Transverse colon (tissue), 4 donors: ENCODE measurements at places on chromosomes 13 and 19. TPM values are rescaled to one million over a fixed set of nuclear protein-coding genes. Genes with fewer than 3 reads are reported as not detected.
A peak's percentile ranks its signal among the peaks of the same experiment; 100 is the strongest.

GRCh38 chr13:38535261-38535660 lies 151.6 kb upstream of the FREM2 start:
- no peak for DNase-seq

DNA sequence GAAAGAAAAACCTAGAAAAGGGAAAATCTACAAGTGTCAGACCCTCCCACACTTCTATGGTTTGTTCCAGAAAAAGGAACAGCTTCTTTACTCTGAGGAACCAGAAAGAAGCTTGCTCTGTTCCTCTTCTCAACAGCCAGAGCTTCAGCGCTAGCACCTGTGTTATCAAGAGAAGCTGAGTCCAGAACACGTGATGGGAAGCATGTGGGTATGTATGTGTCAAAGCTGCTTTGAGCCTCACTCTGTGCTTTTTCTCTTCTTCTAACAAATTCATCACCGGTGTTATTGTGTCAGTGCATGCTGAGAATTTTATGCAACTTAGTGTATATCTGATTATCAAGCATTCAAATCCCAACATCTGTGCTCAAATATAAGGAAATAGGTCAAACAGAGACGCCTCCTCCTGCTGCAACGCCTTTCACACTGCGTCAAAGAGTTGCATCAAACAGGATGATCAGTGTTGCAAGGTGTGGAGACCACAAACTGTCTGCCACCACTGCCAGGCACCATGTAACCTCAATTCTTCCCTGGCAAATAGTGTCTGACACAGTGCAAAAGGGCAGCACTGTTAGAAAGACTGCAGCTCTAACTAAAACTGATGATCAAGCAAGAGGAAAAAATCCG lies 83.9 kb downstream of the LRRC63 start:
- peak; percentile 34 for DNase-seq

The CAPN12 gene
- 14.4 TPM for total RNA-seq

GRCh38 chr19:16586991-16587832 lies 15.0 kb upstream of the SLC35E1 start:
- DNase-seq, result peak; percentile 66

DNA sequence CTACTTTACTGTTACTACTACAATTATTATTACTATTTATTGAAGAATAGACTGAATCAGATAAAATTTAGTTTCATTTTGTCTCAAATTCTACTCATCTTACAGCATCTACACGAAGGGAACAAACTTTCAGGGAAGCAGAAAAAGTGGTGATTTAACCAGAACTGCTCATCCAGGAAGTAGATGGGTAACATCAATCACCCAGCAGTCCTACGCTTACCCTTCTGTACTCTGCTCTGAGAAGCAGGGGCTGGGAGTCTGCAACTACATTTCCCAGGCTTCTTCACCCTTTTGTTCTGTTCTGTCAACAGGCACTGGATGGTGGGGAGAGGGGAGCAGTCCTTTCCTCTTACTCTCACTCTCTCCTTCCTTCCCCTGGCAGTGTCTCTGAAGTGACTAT lies 31.4 kb upstream of the GGACT start:
- no peak for DNase-seq

DNA sequence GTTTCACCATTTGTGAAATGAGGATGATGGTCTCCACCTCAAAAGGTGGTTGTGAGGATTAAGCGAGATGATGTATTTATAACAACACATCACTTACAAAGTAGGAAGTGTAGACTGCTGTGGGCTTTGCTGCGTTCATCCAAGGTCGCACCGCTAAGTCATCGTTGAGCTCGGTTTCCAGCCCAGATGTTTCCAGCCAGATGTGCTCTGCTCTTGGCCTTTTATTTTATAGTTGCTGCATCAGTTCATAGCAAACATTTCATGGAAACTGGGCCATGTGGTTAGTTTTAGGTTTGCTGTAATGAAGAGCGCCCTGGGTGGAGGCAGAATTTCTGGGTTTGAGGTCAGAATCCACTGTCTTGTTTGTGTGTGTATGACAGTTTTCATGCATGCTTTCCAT lies 76.5 kb upstream of the RNF113B start:
- DNase-seq, result no peak

GRCh38 chr13:44605275-44605674 lies 29.1 kb upstream of the TSC22D1 start:
- DNase-seq, result no peak

GRCh38 chr19:35027851-35028599 lies 2.2 kb upstream of the SCN1B start:
- DNase-seq, result no peak

The SBK3 gene
- not detected for total RNA-seq

The PALM3 gene
- total RNA-seq, result 0.32 TPM

The ZBTB32 gene
- total RNA-seq, result not detected

DNA sequence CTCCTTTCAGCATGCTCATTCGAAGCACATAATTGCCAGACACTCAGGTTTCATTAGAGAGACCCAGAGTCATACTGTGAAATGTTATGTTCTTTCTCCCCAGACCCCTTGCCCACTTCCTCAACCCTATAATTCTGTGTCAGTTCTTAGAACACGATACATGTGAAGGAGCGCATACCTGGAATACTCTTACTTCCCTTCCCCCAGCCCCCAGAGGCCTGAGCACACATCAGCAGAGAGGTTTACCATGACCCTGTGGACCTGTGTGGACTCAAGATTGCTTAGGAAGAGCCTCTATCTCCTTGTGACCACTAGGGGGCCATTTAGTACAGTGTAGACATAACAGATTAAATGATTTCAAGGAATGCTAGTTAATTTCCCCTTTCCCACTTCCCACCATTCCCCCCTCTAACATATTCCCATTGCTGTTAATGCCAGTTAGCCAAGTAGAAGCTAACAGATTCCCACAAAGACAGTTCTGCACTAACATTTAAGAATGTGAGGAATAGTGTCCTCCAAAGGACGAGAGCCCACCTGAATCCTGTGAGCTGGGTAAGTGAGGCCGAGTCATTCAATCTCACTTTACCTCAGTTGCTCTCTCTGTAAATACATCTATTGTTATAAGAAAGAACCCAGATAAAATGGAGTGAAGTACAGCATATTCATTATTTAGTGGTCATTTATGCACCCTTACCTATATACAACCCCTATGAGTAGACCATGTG lies 154.2 kb upstream of the MAB21L1 start:
- no peak for DNase-seq

DNA sequence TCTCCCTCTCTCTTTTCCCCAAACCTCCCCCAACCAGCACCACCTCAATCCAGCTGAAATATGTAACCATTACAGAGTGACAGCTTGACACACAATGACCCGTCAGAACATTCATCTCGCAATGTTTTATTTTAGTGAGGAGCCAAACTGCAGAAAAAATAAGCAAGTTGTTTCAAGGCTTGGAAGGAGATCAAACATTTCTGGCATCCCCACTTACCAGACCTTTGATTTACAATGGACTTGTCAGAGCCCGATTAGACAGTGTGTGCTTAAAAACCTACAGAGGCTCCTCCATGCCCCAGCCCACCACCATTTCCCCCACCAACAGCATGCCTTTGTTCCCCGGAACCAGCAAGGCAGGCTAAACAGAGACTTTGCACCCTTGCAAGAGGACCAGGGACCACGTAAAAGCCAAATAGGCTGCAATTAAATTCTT lies 382.8 kb upstream of the ZNF507 start:
- no peak for DNase-seq

The ZNF575 gene
- 1.9 TPM for total RNA-seq

The PRR36 gene
- 0.16 TPM for total RNA-seq

- no peak for DNase-seq
Observed at GRCh38 chr19:49456326-49456725, 3.3 kb downstream of the ALDH16A1 start.

DNA sequence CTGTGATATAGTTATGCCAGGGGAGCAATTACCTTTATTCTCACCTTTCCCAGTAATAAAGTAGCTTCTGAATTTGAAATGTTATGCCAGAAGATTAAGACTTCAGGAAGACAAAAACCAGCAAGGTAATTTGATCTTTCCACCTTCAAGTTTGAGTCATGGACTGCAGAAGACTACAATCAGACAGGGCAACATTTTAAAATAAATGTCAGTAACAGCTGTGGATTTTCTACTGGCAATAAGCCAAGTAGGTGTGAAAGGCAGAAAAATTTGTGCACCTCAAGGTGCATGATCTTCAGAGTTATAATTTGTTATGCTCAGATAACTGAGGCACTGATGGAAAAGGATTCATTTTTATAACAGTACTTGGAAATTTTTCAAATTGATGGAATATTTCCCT lies 54.9 kb downstream of the SLITRK1 start:
- DNase-seq, result no peak

GRCh38 chr13:78601874-78602560 lies 1.3 kb downstream of the POU4F1 start:
- no peak for DNase-seq

The GRK1 gene
- total RNA-seq, result not detected

The ERCC2 gene
- 9.8 TPM for total RNA-seq

DNA sequence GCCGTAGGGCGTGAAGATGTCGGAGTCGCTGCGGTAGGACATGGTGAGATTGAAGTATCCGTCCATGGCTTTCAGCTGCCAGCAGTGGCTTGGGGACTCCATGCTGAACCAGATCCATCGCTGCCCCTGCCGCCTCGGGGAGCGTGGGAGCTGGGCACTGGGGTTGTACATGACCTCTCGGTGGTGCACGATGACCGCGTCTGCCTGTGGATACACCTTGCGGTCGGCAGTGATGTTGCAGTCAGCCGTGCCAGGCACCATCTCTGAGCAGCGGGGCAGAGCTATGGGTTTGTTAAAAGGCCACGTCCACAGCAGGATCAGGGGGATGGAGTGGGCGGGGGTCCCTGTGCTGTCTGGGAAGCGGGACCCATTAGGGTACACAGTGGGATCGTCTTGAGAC lies 7.4 kb downstream of the FUT6 start:
- no peak for DNase-seq

- DNase-seq, result no peak
Observed at GRCh38 chr13:44801990-44802389, 187.3 kb downstream of the NUFIP1 start.

DNA sequence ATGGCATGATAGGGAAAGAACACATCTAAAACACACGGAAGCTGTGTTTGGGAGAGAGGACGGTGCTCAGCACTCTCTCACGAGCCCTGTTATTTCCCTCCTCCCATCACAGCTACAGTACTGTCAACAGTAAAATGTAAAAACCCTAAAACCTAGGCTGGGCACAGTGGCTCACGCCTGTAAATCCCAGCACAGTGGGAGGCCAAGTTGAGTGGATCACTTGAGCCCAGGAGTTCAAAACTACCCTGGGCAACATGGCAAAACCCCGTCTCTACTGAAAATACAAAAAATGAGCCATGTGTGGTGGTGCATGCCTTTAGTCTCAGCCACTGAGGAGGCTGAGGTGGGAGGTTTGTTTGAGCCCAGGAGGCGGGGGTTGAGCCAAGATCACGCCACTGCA lies 54.8 kb downstream of the FOXO1 start:
- no peak for DNase-seq

The URAD gene
- total RNA-seq, result 265 TPM

The ARRDC2 gene
- 69.6 TPM for total RNA-seq
